ENCODE measurements at places on chromosomes 7 and 10.

DNA sequence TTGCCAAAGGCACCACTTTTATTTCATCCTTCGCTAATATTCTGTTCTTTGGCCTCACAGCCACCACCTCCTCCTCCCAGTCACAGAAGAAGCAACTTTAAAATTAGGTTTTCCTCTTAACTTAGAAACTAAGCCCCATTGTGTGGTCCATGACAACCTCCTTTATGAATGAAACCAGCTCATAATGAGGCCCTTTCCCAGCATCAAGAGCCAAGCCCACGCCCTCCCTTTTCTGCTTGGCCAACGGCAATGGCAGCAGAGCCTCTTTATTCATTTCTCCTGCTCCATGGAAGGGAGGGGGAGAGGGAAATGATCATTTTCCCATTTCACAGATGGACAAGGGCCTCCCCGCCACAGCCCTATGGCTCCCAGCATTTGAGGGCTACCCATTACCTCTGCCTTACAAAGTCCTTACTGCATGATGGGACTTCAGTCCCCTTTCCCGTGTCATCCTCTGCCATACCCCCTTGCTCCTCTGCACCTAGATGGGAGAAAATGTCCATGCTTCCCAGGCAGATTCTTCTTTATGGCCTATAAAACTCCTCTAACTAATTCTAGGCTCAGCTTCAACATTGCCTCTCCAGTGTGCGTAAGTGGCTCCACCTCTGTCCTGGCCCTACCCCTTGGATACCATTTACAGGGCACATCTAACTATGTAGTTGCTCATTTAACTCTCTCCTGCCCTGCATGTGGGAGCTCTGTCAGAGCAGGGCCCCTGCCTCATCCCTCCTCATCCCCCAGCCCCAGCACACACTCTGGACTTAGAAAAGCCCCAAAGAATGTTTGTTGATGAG, 475.5 kb downstream of the RPS24 start:
- no peak for ATAC-seq

DNA sequence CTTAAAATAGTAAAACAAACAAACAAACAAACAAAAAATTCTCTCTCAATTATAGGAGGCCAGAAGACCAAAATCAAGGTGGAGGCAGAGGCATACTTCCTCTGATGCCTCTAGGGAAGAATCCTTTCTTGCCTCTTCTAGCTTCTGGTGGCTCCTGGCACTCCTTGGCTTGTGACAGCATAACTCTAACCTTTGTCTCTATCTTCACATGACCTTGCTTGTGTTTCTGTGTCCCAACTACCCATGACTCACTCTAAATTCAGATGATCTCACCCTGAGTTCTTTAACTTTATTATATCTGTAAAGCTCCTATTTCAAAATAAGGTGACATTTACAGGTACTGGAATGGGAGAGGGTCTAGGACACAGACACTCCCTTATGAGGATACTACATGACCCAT, 88.3 kb upstream of the ANTXRL start:
- ATAC-seq, result no peak

- ATAC-seq, result no peak
Measured at GRCh38 chr10:123858907-123859652, 32.5 kb downstream of the CPXM2 start.

- ATAC-seq, result no peak
Measured at GRCh38 chr7:80467069-80467468, 44.8 kb downstream of the GNAT3 start.

- no peak for ATAC-seq
Measured at GRCh38 chr10:43035800-43036199, 41.1 kb upstream of the RET start.

DNA sequence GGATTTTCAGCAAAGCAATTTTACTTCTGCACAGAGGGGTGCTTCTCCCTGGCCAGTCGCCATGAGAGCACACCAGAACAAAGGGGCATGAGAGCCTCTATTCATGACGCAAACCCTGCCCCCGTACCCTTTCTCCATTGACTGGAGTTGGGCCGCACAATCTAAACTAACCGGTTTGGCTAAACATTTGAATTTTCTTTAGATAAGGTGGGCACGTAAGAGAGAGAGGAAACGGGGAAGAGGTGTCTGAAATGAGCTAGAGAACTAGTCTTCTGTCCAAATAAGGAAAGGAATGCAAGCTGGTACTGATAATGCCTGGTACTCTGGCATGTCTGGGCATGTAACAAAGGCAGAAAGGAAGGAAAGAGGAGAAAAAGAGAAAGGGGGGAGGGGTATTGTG, 13.2 kb upstream of the SCIN start:
- ATAC-seq, result no peak

GRCh38 chr10:14399641-14400040, 68.9 kb upstream of the FRMD4A start:
- no peak for ATAC-seq

GRCh38 chr10:74852381-74852780, 26.0 kb downstream of the KAT6B start:
- no peak for ATAC-seq

DNA sequence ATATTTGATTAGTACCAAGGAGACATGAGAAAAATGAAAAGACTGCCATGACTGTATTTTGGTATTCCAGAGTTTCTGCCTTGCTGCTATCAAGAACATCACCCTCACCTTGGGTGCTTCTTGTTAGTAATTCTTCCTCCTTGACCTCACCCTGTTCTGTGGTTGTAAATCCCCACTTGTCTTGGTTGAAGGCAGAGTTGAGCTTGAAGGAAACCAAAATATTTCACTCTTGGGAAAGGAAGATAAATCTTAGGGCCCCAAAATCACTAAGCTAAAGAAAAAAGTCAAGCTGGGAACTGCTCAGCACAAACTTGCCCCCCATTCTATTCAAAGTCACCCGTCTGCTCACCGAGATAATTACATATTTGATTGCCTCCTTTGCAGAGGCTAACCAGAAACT, 20.6 kb upstream of the AKR1C3 start:
- no peak for ATAC-seq

- ATAC-seq, result no peak
Measured at GRCh38 chr7:13860734-13861133, 128.7 kb downstream of the ETV1 start.

- no peak for ATAC-seq
Measured at GRCh38 chr7:44755698-44756627, 7.3 kb downstream of the ZMIZ2 start.

DNA sequence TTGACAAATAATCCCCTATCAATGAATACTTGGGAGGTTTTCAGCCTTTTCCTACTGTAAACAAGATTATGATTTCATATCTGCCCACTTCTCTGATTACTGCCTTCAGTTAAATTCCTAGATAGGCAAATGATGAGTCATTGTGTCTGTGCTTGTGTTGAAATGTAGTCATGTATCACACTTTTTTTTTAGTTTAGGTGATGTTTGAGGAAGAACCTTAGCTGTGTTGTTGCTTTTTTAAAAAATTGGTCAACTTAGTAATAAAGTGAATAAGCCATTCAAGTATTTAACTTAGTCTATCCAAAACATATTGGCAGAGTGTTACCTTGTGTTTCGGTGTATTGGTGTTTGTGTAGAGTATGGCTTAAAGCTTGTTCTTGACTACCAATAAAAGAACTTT, 60.0 kb downstream of the WAC start:
- peak; percentile 63 for ATAC-seq

DNA sequence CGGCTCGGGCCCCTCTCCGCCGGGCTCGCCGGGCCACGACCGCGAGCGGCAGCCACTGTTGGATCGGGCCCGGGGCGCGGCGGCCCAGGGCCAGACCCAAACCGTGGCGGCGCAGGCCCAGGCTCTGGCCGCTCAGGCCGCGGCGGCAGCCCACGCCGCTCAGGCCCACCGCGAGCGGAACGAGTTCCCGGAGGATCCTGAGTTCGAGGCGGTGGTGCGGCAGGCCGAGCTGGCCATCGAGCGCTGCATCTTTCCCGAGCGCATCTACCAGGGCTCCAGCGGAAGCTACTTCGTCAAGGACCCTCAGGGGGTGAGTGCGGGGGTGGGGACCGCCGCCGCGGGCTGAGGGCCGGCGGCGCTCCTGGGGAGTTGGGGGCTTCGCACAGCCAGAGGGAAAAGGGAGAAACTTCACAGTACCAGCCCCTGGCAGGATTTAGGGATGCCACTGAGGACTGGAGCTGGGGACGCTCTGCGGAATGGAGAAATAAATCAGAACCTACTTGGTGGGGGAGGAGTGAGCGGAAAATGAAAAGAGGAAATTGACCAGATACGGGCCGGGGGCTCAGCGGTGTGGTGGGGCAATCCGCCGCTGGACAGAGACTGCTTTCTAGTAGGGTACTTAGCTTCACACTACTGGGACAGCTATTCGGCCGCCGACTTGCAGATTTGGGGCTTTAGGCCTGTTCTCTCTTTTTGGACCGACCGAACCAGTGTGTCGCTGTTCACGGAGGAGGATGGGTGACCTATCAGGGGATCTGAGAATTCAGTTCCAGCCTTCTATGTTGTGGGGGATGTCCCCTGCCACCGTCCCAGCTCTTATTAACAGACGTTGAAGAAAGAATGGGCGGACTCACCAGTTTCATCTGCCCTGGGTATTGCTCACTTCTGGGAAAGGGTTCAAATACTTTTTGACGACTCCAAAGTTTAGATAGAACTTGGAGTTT, 669 bp downstream of the PI4K2A start:
- ATAC-seq, result peak; percentile 11

DNA sequence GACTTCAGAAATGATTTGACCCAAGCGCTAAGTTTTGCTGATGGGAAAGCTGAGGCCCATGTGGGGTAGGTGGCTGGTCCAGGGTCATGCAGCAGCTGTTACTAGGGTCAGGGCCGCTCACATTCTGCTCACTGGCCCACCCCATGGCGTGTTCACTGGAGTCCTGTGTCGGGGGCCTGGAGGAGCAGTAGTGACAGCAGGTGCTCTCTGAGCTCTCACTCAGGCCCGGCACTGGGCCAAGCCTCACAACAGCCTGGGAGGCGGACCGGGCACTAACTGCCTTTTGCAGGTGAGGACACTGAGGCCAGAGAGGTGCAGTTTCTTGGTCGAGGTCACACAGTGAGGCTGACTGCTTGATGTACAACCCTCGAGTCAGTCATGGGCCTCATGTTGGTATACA, 82.7 kb downstream of the GLRX3 start:
- ATAC-seq, result no peak

- no peak for ATAC-seq
Measured at GRCh38 chr10:93630625-93631557, 18.6 kb downstream of the PDE6C start.

- no peak for ATAC-seq
Measured at GRCh38 chr7:50921114-50921813, 138.6 kb upstream of the GRB10 start.

DNA sequence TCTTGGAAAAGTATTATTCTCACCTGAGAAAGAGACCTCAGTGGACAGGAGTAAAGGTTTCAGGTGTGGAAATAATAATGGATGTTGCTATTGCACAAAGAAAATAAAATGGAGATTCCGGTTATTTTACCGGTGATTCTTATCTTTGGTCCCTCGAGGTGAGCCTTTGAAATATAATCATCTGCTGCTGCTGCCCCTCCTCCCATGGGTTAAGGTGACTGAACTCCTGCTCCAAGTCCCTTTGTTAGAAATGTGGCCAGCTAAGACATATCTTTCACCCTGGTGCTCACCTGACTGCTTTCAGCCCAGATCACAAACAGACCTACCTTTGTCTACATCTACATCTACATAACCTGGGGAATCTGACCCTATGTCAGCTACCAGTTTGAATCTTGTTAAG, 5.7 kb downstream of the CUBN start:
- no peak for ATAC-seq

DNA sequence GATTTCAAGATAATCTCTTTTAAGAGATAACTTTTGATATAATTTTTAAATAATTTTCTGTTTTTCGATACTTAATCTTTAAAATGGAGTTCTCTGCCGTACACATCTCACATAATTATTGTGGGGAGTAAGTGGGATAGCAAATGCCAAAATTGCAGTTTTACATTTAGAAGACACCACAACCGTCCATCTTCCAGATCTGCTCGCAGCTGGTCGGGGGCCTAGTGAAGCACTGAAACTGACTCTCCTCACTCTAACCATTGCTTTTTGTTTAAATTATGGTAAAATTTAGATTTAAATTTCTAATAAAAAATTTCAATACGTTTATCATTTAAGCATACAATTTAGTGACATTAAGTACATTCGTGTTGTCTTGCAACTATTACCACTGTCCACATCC, 94.2 kb downstream of the PRR15 start:
- ATAC-seq, result no peak

DNA sequence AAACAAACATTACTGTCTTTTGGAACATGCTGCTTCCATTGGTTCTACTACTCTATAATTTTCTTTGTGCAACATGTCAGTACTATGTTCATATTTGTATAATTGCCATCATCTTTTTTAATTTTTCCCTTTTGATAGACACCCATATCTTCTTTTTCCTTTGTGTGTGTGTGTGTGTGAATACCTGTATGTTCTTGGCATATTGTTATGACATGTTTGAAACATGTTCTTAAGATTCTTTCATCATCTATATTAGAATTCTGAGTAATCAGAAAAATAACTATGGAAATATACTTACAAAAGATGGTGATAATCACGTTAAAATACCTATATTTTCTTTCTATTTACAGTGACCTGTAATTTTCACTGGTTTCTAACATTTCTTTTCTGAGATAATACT, 3.5 kb upstream of the CDK6 start:
- ATAC-seq, result no peak

DNA sequence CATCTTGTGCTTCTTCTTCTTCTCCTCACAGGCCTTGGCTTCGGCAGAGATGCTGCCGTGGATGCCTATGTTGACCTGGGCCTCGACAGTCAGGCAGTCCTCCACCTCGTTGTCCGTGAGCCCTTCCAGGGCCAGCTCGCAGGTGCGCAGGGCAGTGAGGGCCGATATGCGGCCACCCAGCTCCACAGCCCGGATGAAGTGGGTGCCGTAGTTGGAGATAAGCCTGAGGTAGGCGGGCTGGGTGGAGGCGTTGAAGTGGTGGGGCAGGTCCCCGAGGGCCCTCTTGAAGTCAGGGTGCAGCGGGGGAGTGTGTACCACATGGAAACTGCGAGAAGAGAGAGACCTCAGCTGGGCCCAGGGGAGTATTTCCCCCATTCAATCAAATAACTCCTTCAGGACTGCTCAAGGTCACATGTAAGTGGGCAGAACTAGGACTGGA, 3.7 kb downstream of the PRF1 start:
- ATAC-seq, result no peak

DNA sequence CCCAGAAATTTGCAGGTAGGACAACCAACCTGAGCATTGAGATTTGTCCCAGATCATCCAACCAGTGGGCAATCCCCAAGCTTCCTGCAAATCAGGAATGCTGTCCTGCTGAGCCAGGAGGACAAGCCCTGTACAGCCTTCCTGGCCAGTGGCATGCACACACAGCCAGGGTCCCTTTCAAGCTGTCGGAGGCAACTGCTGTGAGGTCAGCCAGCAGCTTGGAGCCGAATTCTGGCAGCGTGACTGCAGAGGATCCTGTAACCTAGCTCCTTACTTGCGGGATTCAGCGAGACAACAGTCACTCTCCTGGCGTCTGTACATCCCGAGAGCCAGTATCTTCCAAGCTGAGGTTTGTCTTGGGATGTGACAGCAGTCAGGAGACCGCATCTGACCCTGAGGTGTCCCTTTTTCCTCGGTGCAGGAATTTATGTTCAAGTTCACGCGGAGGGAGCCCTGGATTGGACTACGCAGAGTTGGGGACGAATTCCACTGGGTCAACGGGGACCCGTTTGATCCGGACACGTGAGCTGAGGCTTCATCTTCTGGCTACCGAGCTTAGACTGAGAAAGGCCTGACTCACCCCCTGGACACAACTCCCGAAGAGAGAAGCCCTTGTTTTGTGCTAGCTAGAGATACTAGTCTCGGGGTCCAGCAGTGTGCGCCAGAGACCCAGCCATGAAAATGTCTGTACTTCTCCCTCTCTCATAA, 18.3 kb downstream of the CLEC2L start:
- ATAC-seq, result no peak

GRCh38 chr10:125006921-125007426, 65.1 kb downstream of the ZRANB1 start:
- no peak for ATAC-seq

GRCh38 chr10:5418584-5418983, 6.2 kb downstream of the NET1 start:
- no peak for ATAC-seq
